Ascending aorta (tissue), 2 donors: ENCODE measurements at places on chromosomes 3 and 15. TPM values are rescaled to one million over a fixed set of nuclear protein-coding genes. Genes with fewer than 3 reads are reported as not detected.

The TRH gene
- not detected for total RNA-seq

The RBPMS2 gene
- not detected for total RNA-seq

The CLEC3B gene
- total RNA-seq, result 130 TPM

The C2CD4A gene
- total RNA-seq, result not detected

The WWTR1 gene
- 282 TPM for total RNA-seq

The CATSPER2 gene
- 1.4 TPM for total RNA-seq

The ZIC4 gene
- not detected for total RNA-seq

The CADM2 gene
- total RNA-seq, result 23.0 TPM

The CKMT1A gene
- not detected for total RNA-seq

The CFAP100 gene
- not detected for total RNA-seq
